ENCODE measurements at places on chromosomes 1 and 21. TPM values are rescaled to one million over a fixed set of nuclear protein-coding genes. Genes with fewer than 3 reads are reported as not detected.

- DNase-seq: no peak
These were observed 5.2 kb upstream of the RERE start for GRCh38 chr1:8822373-8823294.

DNA sequence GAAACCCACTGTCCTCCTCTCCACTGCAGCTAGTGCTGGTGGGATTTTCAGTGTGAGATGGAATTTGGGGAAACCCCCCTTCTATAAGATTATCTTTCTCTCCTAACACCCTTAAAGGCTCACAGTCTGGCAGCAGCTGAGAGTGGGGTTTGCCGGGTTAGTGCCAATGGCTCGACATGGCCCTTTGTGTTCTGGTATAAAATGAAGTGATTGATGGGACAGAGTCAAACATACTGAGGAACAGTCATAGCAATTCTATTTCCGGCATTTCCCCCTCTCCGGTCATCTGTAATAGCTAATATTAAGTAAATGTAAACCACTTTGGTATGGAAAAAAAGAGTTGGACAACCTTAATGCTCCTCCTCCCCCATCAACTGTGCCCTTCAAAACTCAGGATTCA is 37.6 kb downstream of the TFF3 start:
- no peak for DNase-seq

- no peak for DNase-seq
These were observed 121.6 kb upstream of the ADAR start for GRCh38 chr1:154729577-154729976.

DNA sequence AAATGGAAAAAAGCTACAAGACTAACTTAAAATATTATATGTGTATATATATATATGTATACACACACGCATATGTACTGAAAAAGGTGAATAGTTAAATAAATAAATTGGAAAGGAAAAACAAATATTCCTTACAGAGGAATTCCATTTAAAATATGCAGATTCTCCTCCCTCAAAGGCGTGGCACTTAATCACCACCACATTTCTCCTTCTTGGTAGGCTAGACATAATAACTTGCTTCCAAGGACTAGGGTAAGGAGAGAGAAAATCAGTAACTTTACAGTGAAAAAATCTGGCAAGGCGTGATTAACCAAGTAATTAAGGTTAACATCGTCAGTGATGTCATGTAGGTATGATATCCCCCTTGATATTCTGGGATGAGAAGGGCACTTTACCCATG is 84.0 kb upstream of the USP25 start:
- no peak for DNase-seq

DNA sequence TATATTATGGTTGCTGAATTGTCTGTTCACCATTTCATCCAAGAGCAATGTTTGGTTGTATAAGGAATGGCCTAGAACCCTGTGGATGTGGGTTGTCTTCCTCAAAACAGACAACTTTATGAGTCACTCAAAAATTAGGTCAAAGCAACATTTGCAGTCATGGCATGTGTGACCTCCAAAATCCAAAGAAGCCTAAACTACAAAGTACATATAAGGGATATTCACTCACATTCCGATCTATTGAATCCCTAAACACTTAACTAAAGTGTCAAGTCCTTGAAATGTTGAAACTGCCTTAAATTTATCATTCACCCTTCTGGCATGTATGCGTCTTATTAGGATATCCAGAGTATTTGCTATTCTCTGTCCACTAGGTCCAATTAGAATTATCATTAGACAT is 491.5 kb downstream of the NUF2 start:
- no peak for DNase-seq

- DNase-seq: no peak
These were observed 145.3 kb downstream of the PSMG1 start for GRCh38 chr21:39037807-39038405.

DNA sequence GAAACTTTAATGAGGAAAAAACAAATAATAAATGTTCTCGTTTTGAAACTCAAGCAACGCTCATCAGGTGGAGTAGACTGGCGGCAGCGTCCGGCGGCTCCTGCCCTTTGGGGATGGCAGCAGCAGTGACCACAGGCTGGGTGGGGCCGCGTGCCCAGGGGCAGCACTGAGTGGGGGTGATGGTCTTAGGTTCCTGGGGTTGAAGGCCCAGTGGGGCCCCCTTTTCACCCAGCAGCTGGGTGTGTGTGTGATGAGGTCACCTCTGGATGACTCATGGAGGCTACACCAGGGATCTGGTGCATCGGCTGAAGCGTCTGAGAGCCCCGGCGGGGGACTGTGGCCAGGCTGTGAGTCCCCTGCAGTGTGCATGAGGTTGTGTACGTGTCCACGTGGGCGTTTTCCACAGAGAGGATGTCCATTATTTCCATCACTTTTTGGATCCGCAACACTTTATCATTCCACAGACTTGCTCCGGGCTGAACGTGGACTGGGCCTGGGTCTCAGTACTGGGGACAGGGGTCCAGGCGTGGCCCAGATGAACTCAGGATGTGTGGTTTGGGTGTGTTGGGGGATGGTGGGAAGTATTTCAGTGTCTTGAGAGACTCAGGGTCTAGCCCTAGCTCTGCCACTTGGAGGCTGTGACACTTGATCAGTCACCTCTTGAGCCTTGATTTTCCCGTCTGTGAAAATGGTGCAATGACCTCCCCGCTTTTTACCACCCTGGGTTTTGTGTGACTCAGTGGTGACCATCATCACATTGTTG is 25.6 kb downstream of the LDLRAP1 start:
- no peak for DNase-seq

GRCh38 chr1:21503706-21504377 is 5.4 kb upstream of the ALPL start:
- no peak for DNase-seq

- no peak for DNase-seq
These were observed 104.1 kb downstream of the KCNN3 start for GRCh38 chr1:154765970-154766369.

GRCh38 chr1:22781483-22781882 is 70.8 kb downstream of the EPHB2 start:
- DNase-seq: no peak

DNA sequence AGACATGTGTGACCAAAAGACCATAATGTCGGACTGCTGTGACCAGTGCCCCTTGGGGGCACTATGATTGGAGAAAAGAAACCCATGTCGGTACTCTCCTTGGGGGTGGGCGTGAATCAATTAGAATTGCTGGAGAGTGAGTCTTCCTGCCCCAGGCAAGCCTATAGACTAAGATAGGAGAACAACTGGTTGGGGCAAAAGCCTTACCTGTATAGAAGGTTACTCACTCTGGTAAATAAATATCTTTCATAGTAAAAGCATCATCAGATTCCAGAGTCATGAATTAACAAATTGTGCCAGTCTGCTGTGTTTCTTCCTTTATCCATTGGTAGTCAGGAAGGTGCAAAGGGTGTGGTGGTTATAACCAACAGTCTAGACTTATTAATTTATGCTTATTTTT is 2.9 kb upstream of the PTGFRN start:
- DNase-seq: no peak

- no peak for DNase-seq
These were observed 996 bp downstream of the CNIH4 start for GRCh38 chr1:224357626-224358124.

- no peak for DNase-seq
These were observed 3.0 kb upstream of the RGS2 start for GRCh38 chr1:192805832-192806323.

DNA sequence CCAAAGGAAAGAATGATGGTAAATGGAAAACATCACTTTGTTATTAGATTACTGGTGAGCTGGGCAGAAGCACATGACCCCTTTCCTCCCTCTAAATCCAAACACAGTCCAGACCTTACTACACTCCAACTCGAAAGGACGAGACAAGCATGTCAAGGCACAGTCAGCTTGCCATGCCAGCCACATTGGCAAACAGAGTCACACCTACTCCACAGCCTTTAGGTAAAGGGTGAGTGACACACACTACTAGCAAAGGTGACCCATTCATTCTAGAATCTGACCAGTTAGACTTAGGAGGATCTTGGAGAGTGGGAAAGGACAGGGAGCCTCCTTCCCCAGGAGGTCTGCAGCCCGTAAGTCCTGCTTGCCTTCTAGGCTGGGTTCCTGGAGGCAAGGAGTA is 3.0 kb downstream of the SLC44A3 start:
- no peak for DNase-seq

DNA sequence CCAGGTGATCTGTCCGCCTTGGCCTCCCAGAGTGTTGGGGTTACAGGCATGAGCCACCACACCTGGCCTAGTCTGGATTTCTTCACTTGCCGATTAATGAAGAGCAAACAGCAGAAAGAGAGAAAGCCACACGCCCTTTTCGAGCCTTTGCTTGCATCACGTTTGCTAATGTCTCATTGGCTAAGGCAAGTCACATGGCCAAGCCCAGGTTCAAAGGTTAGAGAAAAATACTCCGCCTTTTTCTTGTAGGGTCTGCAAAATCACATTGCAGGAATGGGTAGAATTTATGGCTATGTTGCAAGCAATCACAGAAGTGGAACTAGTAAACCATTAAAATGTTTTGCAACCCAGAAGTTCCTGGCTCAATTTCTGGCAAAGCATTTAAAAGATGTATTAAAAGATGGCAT is 26.8 kb upstream of the BACH1 start:
- DNase-seq: no peak

GRCh38 chr1:36067871-36068270 is 16.0 kb upstream of the TEKT2 start:
- no peak for DNase-seq

GRCh38 chr1:1150100-1150499 is 23.6 kb upstream of the TTLL10 start:
- DNase-seq: no peak

DNA sequence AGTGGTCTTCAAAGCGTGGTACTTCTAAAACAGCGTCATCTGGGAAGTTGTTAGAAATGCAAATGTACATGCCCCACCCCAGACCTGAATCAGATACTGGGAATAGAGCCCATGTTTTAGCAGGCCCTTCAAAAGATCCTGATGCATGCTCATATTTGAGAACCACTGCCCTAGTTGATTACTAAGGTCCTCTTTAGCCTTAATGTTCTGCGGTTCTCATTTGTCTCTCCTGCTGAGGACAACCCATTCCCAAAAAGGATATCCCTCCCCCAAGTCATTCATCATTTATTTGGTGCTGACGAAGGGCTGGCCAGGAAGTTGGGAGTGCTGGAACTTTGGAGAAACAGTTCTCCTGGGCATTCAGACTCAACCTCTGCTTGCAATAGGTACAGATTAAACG is 92.4 kb upstream of the RALGPS2 start:
- DNase-seq: no peak

DNA sequence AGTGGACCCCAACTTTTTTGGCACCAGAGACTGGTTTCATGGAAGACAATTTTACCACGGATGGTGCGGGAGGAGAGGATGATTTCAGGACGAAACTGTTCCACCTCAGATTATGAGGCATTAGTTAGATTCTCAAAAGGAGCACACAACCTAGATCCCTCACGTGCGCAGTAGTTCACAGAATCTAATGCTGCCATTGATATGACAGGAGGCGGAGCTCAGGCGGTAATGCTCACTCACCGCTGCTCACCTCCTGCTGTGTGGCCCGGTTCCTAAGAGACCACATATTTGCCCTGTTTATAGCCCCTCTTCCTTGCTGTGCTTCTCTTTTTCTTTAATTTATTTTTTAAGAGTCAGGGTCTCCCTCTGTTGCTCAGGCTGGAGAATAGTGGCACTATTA is 4.6 kb downstream of the NTRK1 start:
- DNase-seq: no peak

DNA sequence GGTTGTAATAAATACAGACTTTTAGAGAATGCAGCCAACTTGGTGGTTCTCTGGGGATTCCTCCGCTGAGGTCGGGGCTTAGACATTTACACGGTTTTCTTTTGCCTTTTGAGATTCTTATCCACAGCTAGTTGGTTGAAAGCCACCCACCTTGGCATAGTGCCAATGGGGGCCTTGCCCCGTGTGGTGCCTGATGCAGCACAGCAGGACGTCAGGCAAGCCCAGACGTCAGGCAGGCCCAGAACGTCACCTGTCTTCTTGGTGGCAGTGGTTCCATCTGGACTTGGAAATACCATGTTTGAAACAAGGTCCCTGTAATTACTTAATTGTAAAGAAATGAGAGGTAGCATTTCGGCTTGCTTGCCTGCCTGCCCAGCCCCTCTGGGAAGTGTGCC is 78.5 kb downstream of the GALNT2 start:
- DNase-seq: no peak

- no peak for DNase-seq
These were observed 36.6 kb upstream of the ECE1 start for GRCh38 chr1:21326861-21327344.

DNA sequence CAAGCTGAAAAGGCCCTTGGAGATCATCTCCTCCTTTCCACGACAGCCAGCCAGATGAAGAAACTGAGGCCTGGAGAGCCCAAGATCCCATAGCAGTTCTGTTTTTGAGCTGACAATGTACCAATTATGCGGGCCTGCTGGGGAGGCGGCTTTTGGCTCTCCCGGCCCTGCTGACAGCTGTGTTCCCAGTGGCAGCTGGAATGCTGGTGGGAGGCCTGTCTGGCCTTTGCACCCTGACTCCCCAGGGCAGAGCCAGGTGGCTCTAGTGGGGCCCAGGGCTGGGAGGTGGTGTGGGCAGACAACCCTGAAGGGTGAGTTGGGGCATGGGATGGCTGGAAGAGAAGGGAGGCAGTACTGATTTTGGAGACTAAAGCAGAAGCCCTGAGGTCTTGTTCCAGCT is 30.7 kb upstream of the WASF2 start:
- no peak for DNase-seq

DNA sequence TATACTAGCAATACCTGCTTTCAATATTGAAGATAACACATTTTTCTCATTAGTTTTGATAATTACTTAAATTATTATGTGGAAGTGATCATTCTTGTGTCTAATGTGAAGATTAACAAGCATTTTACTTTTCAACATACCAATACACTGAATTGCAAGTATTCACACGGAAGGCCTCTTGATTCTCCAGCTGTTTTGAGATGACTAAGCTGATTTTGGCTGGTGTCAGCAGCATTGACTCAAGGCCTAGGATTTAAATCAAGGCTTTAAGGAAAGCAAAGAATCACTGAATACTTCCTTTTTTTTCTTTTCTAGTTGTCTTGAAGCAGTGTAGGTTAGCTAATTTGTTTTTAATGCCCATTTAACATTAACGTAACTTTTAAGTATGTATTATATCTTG is 373.7 kb downstream of the SRGAP2C start:
- DNase-seq: no peak

DNA sequence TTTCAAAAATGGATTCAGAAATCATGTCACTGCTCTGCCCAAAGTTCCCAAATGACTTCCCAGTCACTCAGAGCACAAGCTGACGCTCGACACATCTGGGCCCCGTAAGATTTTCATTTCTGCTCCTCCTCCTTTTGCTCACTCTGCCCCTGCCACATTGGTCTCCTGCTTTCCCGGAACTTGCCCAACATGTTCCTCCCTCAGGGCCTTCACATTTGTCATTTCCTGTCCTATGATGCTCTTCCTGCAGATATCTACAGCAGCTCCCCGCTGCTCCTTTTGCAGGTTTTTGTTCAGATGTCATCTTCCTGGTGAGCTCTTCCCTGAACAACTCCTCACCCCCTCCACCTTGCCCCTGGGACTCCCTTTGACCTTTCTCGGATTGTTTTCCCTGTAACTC is 58.5 kb upstream of the IVNS1ABP start:
- DNase-seq: no peak

The LYPD8 gene
- total RNA-seq: not detected

The KLF17 gene
- not detected for total RNA-seq

The C1orf226 gene
- total RNA-seq: 5.1 TPM

The SAMD11 gene
- total RNA-seq: 53.9 TPM

The CD247 gene
- not detected for total RNA-seq

The TMEM81 gene
- 5.1 TPM for total RNA-seq

The ANGPTL3 gene
- not detected for total RNA-seq

The IGSF9 gene
- total RNA-seq: 68.6 TPM

The TRIM67 gene
- 0.05 TPM for total RNA-seq

The MYOG gene
- not detected for total RNA-seq

The ELAPOR1 gene
- total RNA-seq: 14.6 TPM

The FAM72A gene
- 3.2 TPM for total RNA-seq

The AMY1A gene
- total RNA-seq: not detected

The AK5 gene
- 4.0 TPM for total RNA-seq

The LCE1F gene
- not detected for total RNA-seq

Data from progenitor cell of endocrine pancreas (in vitro differentiated cells).